A549 treated with ZK216348 at 1 μM for 4 hours (cell line): ENCODE measurements at places on chromosomes 11 and 22. TPM values are rescaled to one million over a fixed set of nuclear protein-coding genes. Genes with fewer than 3 reads are reported as not detected.

The DNAJB13 gene
- 0.22 to 1.4 TPM (median 0.53 TPM) in 5 replicates for total RNA-seq

The OR5A1 gene
- not detected in 5 replicates for total RNA-seq

The CBLIF gene
- not detected in 5 replicates for total RNA-seq

The OR2AT4 gene
- total RNA-seq, result not detected in 5 replicates

The KCNJ11 gene
- total RNA-seq, result 0.90 to 2.0 TPM (median 1.4 TPM) in 5 replicates

The MEI1 gene
- total RNA-seq, result 0.21 TPM in 1 of 5 replicates, not detected in the others

The RNF169 gene
- 3.7 to 6.0 TPM (median 5.3 TPM) in 5 replicates for total RNA-seq

The GATD1 gene
- total RNA-seq, result 29.4 to 58.7 TPM (median 49.3 TPM) in 5 replicates

The LRRC74B gene
- total RNA-seq, result not detected in 5 replicates

The APOA5 gene
- not detected in 5 replicates for total RNA-seq

The MYRF gene
- 11.2 to 24.6 TPM (median 20.8 TPM) in 5 replicates for total RNA-seq

The APOBEC3B gene
- total RNA-seq, result 26.1 to 35.6 TPM (median 27.5 TPM) in 5 replicates

The SLC5A1 gene
- 0.06 TPM in 1 of 5 replicates, not detected in the others for total RNA-seq

The RNF26 gene
- 24.5 to 40.8 TPM (median 39.0 TPM) in 5 replicates for total RNA-seq

The OR51B4 gene
- total RNA-seq, result not detected in 5 replicates

The KIF18A gene
- total RNA-seq, result 10.8 to 20.0 TPM (median 15.3 TPM) in 5 replicates

The HEPN1 gene
- not detected in 5 replicates for total RNA-seq

The HEPACAM gene
- total RNA-seq, result not detected in 5 replicates

The SCN4B gene
- total RNA-seq, result 0.05 to 0.09 TPM in 2 of 5 replicates, not detected in the others

The TLCD5 gene
- total RNA-seq, result 4.6 to 8.1 TPM (median 7.7 TPM) in 5 replicates

The POLA2 gene
- total RNA-seq, result 13.8 to 24.5 TPM (median 18.0 TPM) in 5 replicates

The ZBTB16 gene
- total RNA-seq, result 0.15 to 0.56 TPM (median 0.32 TPM) in 4 of 5 replicates, not detected in the other

The VSIG10L2 gene
- total RNA-seq, result not detected in 5 replicates

The PKDREJ gene
- total RNA-seq, result not detected in 5 replicates

The MS4A1 gene
- not detected in 5 replicates for total RNA-seq

The CARD18 gene
- total RNA-seq, result not detected in 5 replicates

The FBLN1 gene
- total RNA-seq, result 27.7 to 58.9 TPM (median 50.1 TPM) in 5 replicates
